ENCODE measurements at places on chromosomes 3 and 15.

DNA sequence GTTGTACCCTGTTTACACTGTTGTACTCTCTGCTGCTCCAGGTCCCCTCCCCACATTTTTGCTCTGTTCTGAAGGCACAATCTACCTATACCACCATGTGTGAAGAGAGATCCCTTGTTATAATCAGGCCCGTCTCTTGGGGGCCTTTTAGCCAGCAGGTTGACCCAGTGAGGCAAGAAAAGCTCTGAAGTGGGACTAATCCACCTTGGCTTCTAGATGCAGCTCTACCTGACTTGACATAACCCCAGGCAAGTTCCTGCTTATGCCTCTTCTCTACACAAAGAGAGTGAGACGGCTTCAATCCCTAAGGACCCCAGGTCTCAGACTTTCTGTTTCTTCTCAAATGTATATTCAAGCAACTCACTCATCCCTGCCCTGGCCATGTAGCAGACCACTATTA, 56.9 kb upstream of the MANF start:
- no peak for DNase-seq

GRCh38 chr3:164458986-164459385, 619.3 kb downstream of the SI start:
- no peak for DNase-seq

- peak; percentile 76 for DNase-seq
Measured at GRCh38 chr15:93865586-93865985, 365.8 kb upstream of the MCTP2 start.

- peak; percentile 28 for DNase-seq
Measured at GRCh38 chr15:41511331-41511898, 2.2 kb downstream of the LTK start.

DNA sequence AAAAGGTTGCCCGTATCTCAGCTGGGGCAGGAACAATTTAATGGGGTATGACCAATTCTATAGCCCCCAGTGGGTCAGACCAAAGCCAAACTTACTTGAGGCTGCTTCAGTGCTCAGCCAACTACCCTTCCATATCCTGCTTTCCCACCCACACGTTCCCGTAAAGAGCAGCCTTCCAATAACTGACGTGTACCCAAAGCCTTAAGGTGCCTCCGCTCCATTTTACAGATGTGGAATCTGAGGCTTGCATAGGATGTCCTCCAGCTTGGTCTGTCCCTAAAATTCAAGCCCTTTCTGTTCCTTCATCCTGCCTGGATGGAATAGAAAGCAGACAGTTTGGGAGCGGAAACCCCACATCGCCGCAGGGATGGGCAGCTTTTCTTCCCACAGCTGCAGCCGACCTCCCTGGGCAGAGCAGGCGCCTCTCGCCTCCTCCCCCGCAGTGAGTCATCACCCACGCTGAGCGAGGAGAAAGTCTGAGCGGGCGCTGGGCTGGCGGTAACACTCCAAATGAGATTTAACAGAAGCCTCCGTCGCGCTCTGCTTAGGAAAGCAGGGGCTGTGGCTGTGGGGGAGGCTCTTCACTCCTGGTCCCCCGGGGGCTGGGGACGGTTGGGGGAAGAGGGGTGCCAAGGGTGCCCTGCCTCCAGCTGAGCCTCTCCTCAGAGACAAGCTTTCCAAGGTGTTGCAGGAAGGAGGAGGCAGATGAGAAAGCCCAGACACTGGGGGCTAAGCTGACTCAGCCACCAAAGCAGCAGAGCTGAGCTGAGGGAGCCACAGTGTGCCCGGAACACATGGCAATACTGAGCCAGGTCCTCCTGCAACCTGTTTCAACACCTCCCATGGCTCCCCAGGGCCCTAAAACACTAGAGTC, 57.8 kb upstream of the HRH1 start:
- peak; percentile 14 for DNase-seq

DNA sequence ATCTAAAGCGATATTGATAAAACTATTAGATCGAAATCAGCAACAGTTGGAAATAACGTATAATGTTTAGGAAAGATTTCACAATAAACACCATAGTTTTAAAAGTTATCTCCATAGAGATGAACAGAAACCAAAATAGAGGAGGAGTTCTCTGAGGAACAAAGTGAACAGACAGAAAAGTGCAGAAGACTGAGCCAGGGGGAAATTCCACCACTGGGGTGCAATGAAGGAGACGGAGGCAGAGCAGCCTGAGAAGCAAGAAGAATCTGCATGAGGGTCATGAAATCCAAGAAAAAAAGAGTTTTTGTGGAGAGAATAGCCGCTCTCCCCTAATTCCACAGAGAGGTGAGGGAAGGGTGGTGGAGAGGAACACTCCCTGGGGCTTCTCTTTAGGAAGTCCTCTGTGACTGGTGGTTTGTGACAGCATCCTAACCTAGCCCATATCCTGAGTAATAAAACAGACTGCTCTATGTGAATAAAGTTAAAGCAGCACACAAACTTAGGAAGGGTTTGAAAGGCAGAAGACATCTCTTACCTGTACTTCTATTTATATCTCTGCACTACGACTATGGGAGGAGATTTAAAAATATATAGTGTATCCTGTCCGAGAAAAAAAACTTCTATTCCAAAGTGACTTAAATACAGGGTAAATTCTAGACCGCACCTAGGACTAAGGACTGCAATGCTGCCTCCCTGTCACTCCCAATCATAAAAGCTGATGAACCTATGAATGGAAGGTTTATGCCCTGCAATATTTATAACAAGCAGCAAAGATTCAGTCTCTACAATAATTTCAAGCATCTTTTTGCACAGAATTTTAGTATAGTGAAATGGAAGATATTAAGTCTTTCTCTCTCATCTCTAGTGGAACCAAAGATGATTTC, 22.9 kb downstream of the ATP8B4 start:
- no peak for DNase-seq

DNA sequence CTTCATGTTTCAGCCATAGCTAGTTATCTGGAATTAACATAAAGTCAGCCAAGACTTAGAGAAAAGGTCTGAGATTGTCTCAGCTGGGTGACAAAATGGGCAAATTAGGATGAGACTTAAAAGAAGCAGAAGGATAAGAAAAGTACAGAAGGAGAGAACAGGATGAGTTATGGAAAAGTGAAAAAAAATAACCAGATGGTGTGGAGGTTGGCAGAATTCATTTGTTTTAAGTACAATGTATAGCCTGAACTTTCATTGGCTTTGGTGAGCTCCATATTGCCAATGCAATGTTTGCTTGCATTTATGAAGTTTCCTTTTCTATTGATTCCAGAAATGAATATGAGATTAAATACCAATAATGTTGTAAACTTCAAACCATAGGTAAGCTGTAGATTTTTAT, 447.2 kb upstream of the DPH6 start:
- DNase-seq = no peak

GRCh38 chr3:4408958-4409357, 58.1 kb downstream of the SUMF1 start:
- DNase-seq = no peak

- no peak for DNase-seq
Measured at GRCh38 chr3:76387000-76387399, 601.7 kb upstream of the ZNF717 start.

DNA sequence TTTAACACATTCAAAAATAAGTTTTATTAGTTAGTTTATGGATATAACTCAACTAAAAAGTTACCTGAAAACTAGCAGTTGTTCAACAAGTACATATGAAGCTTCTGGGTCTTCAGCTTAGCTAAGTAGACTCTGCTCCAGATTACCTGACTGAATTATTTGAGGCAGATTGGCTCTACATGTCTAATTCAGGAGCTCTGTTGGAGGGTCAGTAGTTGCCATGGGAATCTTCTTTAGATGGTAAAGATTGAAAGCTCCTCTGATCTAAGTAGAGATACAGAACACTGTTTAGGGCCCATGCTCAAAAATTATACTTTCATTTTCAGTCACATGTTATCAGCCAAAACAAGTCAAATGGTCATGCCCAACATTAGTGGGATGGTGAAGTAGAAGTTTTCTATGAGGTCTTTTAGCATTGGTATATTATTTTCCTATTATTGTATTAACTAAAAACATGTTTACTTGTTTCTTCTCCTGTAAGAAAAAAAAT, 1476.9 kb downstream of the OTOL1 start:
- no peak for DNase-seq

GRCh38 chr3:126893651-126894050, 89.3 kb upstream of the PLXNA1 start:
- no peak for DNase-seq

- DNase-seq = no peak
Measured at GRCh38 chr3:11212299-11212608, 58.0 kb downstream of the HRH1 start.

DNA sequence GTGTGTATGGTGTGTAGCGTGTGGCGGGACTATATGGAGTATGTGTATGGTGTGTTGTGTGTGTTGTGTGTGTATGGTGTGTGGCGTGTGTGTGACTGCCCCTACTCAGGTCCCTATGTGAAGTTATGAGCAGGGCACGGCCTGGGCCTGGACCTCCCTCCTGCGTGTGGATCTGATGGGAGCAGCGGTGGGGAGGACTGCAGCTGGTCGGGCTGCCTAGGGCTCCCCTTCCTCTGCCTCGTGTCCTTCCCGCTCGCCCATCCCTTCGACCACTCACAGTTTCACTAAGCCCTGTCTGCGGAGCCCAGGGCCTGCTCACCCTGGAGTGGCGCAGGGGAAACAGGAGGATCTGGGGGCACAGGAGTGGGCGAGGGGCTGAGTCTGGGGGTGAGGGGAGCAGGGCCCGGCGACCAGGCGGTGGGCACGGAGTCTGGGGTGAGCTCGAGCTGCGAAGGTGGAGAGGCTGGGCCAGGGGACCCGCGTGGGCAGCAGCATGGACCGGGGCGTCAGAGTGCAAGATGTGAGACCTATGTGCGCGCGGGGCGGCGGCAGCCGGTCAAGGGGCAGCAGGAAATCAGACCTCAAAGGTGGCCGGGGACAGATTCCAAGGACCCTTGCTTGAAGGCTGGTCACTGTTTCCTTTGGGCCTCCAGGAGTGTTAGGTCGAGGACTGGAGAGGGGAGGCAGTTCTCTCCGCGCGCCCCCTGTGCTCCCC, 26.6 kb downstream of the GABRA5 start:
- DNase-seq = no peak

DNA sequence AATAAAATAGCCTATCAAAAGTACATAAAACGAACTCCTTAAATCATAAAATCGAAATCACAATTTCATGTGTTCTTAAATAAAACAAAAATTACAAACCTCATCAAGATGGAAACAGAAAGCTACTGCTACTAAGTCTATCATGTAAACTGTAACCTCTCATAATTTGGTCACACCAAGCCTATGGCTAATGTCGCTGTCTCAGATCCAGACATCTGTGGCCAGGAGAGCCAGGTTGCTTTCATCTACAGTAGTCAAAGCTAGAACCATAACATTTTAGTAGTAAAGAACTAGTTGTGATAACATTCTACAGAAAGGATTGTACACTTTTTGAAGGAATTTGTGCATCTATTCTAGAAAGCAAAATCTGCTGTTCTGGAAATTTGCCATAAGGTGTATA, 197.4 kb upstream of the MBNL1 start:
- DNase-seq = no peak

GRCh38 chr3:55818485-55818884, 331.4 kb upstream of the WNT5A start:
- no peak for DNase-seq

DNA sequence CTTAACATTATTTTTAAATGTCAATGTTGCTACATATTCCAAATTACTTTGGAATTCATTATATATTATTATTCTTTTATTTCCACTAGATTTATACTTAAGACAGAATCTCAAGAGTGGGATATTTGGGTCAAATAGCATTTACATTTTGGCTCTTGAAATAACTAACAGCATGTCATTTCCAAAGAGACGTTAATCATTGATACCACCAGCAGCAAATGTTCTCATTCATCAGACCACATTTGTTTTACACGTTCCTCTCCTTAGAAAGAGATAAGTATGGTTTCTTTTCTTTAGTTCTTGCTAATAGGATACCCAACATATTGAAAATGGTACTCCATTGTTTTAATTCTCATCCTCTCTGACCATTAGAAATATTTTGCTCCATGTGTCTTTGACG, 229.8 kb downstream of the LPP start:
- no peak for DNase-seq

DNA sequence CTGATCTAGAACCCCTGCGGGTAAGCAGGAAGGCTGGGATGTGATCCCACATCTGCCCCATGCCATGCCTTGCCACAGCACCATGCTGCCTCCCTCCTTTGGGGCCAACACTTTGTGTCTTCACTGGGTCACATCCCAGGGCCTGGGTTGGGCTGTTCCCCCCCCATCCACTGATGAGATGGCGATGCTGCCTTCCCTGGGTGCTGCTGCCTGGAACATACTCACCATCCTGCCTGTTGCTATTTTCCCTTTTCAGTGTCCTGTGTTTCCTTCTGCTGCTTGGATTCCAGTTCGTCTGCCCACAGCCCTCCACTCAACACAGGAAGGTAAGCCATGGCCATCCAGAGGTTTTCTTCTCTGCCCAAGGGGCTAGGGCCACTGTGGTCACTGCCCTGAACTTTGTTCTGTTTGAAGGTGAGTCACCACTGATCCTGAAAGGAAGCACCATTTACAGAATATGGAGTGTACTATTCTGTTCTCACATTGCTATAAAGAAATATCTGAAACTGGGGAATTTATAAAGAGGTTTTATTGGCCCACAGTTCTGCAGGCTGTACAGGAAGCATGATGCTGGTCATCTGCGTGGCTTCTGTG, 39.4 kb downstream of the THSD4 start:
- no peak for DNase-seq

- no peak for DNase-seq
Measured at GRCh38 chr15:35470441-35470840, 75.5 kb downstream of the DPH6 start.

DNA sequence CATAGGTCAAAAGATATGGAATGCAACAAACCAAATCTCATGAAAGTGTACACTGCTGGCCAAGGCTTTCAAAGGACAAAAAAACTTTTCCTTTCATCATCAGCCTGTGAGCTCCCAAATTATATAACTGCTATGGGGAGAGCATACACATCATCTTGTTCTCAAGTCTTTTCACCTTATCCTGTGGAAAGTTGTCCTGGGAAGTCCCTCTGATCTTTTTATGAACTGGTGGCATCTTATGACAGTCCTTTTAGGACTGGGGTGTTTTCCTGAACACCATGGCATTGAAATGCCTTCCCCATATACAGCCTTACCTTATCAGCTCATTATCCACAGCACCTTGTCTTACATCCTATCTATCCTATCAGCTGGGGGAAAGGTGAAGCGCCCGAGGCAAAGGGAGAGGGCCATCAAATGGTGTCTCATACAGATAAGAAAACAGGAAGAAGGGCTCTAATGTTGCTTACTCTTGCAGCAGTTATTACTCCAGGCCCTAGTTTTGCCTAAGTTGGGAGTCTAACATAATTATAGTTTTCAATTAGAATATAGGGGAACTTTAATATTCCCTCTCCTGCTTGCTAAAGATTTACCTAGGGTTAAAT, 61.5 kb upstream of the GOLIM4 start:
- DNase-seq = no peak

DNA sequence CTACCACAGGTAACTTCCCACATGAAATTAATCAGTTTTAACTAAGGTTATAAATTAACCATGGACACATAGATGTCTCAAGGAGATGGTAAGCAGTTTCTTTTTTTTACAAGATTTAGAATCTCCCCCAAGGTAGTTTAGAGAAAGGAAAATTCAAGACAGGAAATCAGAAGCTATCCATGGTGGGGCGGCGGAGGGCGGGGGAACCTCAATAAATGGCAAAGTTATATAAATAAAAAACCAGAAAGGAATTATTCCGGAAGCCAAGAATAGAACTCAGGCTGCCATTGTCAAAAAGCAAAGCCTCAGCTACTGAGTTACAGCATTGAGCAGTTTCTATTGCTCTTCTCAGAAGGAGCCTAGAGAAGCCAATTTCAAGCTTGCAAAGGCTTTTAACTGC, 172.1 kb upstream of the SMAD3 start:
- DNase-seq = no peak

Measured in NCI-H1105 treated with DMSO at 0.1 percent for 48 hours (cell line).